ENCODE measurements at places on chromosomes 16 and 17.

DNA sequence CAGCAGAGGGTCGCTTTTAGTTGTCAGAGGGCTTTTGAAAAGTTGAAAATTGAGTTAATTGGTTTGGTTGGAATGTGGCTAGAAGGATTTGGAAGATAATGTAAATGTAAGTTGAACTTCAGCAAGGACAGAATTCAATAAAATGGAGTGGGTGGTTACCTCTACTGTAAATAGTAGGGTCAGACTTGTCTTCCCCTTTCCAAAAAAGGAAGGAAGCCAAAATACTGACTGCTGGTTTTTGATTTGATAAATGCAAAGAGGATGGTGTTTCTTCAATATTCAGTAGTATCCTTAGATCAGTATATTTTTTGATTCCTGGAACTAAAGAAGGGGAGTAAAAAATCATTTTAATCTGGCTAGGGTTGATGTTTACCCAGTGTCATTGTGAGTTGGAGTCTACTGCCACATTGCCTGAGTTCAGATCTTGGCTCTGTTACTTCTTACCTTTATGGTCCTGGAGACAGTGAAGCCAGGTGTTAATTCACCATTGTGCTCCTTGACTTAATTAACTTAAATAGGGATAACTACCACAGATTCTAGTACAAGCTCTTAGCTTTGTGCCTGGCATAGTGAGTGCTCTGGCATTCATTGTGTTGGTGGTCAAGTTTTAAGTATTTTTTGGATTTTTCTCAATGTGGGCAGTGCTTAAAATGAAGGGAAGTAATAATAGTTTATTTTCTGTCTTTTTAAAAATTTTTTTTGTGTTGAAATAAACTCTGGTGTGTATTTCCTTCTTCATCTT lies 4.4 kb downstream of the HAPSTR1 start:
- DNase-seq, result no peak

DNA sequence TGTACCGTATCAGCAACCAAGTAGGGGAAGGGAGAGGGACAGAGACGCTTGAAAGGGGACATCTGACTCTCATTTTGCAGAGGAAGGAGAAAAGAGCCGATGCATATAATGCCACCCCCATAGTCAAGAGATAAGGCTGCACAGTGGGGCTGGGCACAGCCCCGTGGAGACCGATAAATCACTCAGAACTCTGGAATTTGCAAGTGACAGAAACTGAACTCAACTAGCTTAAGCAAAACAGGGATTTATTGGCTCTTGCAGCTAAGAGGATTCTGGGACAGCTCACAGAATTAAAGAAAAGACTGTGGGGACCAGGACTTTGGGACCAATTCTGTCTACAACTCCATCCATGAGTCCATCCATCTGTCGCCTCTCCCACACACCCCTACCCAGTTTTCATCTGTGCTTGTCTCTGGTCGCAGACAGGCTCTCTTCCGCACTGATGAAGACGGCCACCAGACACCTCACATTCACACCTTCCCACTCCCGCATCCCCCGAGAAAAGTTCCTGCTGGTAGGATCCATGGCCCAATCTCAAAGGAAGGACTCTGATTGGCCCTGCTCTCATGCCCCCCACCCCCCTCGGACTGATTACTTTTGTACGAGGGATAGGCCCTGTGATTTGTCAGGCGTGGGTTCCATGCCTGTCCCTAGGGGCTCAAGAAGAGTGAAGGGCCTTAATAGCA lies 105.9 kb upstream of the RPL38 start:
- DNase-seq, result no peak

GRCh38 chr17:7834542-7834956 lies 532 bp downstream of the KDM6B start:
- DNase-seq, result no peak

DNA sequence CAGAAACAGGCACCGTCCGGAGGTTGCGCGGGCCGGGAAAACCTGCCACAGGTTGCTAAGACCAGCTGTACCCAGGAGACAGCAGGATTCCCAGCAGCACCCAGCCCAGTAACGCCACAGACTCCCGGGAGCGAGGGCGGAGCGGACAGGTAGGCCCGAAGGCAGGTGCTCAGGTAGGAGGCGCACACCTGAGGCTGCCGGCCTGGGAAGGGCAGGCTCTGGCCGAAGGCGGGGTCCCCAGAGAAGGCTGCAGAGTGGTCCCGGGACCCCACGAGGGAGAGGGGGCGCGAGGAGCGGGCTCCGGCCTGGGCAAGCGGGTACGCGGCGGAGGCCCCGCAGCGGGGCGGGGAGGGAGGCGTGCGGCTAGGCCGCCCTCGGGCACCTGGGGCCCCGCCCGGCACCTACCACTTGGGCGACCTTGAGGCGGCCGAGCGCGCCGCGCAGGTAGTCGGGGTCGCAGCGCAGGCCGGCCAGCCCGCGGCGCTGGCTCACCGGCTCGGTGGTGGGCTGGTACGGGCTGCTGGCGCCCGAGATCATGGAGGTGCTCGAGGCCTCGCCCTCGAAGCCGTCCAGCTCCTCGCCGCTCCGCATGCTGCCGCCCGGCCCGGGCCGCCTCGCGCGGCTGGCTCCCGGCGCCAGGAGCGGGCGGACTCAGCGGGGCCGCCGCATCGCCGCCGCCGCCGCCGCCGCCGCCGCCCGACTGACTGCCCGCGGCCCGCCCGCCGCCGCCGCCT lies 441 bp downstream of the CMTM4 start:
- no peak for DNase-seq

DNA sequence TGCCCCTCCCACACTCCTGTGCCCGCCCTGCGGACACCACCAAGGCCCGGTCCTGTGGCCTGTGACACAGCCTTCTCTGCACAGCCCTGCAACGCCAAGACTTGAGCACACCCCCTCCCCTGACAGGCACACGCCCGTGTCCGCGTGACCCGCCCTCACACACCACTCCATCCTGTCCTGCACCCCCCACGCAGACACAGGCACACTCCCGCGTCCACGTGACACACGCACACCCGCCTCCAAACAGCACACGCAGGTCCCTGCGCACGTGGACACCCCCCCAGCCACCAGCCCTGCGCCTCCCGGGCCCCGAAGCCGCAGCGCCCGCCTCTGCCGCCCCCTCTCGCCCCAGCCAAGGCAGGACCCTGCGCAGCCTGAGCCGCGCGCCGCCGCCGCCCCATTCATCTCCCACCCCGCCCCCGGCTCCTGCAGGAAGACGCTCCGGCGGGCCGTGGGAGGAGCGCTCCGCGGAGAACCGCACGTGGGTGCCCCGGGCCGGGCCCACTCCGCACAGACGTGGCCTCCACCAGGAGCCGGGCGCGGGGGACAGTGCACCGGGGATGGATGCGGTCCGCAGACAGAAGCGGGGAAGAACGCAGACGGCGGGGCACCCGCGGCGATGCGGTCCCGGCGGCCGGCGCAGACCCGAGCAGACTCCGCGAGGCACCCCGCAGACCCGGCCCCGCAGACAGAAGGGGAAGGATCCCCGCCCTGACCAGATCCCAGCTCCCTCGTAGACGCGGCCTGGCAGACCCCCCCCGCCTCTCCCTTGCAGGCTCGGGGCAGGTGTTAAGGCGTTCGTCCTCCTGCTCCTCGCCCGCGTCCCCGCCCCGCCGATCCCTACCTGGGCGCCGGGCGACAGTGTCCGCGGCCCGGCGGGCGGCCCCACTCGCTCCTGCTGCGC lies 506 bp downstream of the CAMKK1 start:
- peak; percentile 46 for DNase-seq

DNA sequence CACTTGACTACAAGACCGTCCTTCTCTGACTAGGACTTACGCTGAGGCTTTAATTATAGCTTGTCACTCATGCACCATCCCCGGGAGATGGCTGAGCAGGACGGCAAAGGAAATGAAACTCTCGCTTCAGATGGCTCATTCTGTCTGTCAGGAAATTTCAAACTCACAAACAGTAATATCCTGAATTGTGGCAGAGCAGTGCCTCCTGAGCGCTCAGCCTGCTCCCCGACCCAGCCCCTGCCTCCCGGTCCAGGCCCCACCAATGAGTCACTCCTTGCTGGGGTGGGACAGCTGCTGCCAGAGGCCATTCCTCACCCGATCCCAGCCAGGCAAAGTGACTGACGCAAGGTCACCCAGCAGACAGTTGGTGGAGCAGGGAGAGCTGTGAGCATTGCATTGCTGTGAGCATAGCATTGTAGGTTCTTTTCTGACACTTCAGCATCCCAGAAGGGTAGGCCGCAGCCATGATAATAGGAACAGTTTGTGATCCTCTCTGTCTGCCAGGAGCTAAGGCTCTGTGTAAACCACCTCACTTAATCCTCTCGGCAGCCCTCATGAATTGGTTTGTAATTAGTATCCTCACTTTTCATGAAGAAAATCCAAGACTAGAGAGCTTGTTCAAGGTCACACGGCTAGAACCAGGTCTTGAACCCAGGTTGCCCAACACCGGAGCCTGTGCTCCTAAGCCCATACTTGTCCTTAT lies 20.9 kb downstream of the CCDC182 start:
- DNase-seq, result no peak

DNA sequence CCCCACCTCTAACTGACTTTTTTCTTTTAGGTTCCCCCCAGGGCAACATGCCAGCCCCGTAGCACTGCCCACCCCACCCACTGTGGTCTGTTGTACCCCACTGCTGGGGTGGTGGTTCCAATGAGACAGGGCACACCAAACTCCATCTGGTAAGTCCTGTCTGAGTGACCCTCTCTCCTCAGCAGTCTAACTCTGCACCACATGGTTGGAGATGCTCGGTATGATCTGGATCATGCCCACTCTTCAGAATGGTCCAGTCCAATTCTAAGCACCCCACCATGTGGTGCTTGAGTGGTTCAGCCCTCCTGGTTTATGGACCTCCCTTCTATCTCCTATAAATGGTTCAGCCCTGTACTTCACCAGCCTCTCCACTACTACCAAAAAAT lies 5.9 kb downstream of the KDM6B start:
- no peak for DNase-seq

DNA sequence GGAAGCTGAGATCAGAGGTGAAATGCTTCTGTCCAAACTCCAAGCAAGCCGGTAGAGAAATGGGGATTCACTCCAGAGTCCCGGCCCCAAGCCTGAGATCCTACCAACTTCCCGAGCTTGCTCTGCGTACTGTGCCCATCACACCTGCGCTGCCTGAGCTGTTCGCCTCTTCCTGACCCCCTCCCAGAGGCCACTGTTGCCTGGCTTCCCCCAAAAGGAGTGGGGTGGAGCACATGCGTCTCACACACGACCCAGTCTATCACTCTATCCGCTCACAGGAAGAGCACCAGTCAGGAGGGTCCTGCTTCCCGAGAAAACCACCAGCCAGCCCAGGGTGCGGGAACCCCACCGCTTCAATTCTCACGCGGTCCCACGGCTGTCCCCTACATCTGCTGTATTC lies 13.5 kb upstream of the C16orf95 start:
- DNase-seq, result no peak

- no peak for DNase-seq
Measured at GRCh38 chr16:81466356-81466980, 21.9 kb downstream of the CMIP start.

DNA sequence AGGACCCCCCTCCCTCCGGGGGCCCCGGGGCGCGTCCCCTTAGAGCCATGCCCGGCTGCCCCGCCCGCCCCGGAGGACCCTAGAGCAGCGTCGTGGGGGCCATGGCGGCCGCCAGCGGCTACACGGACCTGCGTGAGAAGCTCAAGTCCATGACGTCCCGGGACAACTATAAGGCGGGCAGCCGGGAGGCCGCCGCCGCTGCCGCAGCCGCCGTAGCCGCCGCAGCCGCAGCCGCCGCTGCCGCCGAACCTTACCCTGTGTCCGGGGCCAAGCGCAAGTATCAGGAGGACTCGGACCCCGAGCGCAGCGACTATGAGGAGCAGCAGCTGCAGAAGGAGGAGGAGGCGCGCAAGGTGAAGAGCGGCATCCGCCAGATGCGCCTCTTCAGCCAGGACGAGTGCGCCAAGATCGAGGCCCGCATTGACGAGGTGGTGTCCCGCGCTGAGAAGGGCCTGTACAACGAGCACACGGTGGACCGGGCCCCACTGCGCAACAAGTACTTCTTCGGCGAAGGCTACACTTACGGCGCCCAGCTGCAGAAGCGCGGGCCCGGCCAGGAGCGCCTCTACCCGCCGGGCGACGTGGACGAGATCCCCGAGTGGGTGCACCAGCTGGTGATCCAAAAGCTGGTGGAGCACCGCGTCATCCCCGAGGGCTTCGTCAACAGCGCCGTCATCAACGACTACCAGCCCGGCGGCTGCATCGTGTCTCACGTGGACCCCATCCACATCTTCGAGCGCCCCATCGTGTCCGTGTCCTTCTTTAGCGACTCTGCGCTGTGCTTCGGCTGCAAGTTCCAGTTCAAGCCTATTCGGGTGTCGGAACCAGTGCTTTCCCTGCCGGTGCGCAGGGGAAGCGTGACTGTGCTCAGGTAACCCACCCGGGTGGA lies 759 bp downstream of the ALKBH5 start:
- peak; percentile 41 for DNase-seq

- DNase-seq, result no peak
Measured at GRCh38 chr17:17028059-17028877, 14.0 kb upstream of the MPRIP start.

DNA sequence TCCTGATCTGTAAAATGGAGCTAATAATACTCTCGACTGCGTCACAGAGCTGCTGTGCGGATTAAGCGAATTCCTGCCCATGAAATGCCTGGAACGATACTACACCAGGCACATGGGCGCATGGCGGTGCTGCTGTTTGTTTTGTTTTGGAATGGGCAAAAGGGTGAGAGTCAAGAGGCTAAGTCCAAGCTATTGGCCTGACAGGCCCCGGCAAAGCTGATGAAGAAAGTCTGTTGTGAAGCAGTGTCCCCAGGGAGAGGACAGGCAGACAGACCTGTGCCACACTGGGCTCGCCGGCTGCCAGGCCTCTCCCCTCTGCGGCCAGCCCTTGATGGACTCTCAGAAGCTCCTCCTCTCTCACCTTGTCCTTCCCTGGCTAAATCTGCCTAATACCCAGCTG lies 31.3 kb upstream of the RASD1 start:
- no peak for DNase-seq

GRCh38 chr17:7550344-7550743 lies 1.5 kb downstream of the TNFSF12 start:
- DNase-seq, result no peak

GRCh38 chr17:12391468-12391867 lies 274.2 kb upstream of the MYOCD start:
- DNase-seq, result no peak

DNA sequence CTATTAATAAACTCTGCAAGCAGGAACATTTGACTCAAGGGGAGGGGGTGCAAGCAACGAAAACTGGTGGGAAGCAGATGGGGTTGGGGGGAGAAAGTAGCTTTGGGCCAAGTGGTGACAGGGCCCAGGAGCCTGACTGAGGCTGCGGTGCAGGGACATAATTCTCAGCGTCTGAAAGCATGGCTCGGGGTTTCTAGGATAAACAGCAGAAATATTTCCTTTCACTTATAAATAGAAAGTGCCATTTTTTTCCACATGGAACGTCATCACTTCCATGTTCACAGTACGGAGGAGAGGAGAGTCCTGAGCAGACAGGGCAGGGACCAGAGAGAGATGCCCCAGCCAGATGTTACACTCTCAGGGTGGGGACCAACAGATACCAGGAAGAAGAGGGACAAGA lies 197.1 kb downstream of the ZFHX3 start:
- no peak for DNase-seq

All from stimulated activated CD8-positive, alpha-beta memory T cell treated with anti-CD3 and anti-CD28 coated beads, Interleukin-15, amount 100 ng/mL, for 1 hour (primary cell).